Progenitor cell of endocrine pancreas (in vitro differentiated cells): ENCODE measurements at places on chromosomes 6 and 20. TPM values are rescaled to one million over a fixed set of nuclear protein-coding genes. Genes with fewer than 3 reads are reported as not detected.

TTK gene
- 20.6 and 22.1 TPM in 2 replicates for total RNA-seq

RPS6KA2 gene
- total RNA-seq = 37.5 and 43.1 TPM in 2 replicates

LINC00237 gene
- not detected in 2 replicates for total RNA-seq

KIAA1755 gene
- total RNA-seq = 0.16 and 0.29 TPM in 2 replicates

HEY2 gene
- 1.4 and 2.3 TPM in 2 replicates for total RNA-seq

MEI4 gene
- total RNA-seq = 1.9 and 2.6 TPM in 2 replicates

SLX4IP gene
- total RNA-seq = 11.6 and 12.0 TPM in 2 replicates

TCP11 gene
- total RNA-seq = not detected in 2 replicates

HTR1E gene
- 0.13 TPM in 1 of 2 replicates, not detected in the other for total RNA-seq
